ENCODE measurements at places on chromosomes 3 and 15.

- DNase-seq, result no peak
Measured at GRCh38 chr3:160842021-160843005, 86.3 kb downstream of the PPM1L start.

DNA sequence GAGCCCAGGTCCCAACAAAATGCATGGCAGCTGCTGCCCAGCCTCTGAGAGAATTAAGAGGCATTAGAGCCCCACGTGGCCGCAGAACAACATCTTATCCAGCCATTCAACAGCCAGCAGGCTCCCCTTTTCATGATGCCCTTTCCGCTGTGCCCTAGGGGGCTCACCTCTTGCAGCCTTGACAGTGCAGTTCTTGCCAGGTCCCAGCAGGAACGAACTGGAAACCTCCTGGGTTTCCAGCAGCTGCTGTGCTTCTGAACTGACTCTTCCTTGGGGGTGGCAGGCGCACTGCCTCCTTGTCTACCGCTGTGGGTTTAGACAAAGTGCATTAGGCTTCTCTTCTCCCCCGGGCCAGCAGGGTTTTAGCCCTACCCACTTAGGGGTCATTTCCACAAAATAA, 85.2 kb downstream of the FAM174B start:
- DNase-seq, result no peak

DNA sequence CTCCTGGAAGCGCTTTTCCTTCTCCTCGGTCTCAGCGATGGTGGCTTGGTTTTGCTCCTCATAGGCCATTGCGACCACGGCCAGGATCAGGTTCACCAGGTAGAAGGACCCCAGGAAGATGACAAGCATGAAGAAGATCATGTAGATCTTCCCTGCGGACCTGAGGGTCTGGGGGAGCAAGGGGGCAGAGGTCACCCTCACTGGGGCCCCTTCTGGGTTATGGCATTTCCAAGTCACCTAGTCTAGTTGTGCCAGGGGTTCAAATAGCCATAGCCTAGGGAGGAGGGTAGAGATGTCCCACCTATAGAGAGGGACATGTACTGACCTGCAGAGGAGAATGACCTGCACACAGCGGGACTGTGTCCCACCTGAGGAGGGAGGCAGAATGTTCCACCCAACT, 43.5 kb downstream of the SCN5A start:
- no peak for DNase-seq

- no peak for DNase-seq
Measured at GRCh38 chr15:34821831-34822230, 26.5 kb upstream of the ACTC1 start.

- DNase-seq, result no peak
Measured at GRCh38 chr3:53593611-53594010, 99.2 kb downstream of the CACNA1D start.

DNA sequence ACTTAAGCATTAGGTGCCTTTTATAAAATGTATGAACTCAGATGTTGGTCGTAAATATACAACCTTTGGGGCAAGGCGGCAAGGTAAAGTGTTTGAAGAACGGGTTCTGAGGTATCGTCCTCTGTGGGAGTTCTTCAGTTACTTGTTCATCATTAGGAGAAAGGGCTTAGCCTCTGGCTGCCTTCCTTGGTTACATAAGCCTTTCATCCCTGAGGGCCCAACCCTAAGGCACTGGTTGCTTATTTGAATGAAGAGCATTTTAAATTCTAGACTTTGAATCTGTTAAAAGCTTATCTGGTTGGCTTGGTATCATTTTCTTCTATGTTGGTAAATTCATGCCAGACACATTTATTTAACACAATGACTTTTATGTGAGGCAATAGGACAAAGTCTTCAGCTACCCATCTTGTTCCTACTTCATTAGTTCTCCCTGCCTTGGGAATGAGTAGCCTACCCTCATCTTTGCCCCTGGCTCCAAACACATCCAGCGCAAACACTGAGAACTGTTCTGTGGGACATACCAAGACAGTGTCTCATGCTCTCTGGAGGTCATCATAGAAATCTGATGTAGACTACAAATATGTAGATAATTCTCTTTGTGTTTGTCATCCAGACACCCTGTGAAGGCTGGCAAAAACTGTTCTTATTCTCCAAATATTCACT, 12.4 kb upstream of the CCDC80 start:
- no peak for DNase-seq

GRCh38 chr3:33277193-33277882, at the start of gene FBXL2:
Gene FBXL2, plus strand, starts transcription at chr3:33277442. Its CDS starts 71 bp downstream, at chr3:33277513.
- DNase-seq, result no peak

DNA sequence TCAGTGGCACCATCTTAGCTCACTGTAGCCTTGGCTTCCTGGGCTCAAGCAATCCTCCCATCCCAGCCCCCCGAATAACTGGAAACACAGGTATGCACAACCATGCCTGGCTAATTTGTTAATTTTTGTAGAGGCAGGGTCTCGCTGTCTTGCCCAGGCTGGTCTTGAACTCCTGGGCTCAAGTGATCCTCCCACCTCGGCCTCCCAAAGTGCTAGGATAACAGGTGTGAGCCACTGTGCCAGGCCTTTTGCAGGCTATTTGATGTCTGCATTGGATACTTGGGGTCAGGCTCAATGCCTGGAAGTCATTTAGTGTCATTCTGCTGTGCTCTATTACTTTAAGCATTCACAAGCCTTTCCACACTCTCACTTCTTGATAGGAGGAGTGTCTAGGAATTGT, 17.6 kb downstream of the LIMD1 start:
- no peak for DNase-seq

GRCh38 chr3:177827511-177828207, 630.4 kb upstream of the TBL1XR1 start:
- no peak for DNase-seq

DNA sequence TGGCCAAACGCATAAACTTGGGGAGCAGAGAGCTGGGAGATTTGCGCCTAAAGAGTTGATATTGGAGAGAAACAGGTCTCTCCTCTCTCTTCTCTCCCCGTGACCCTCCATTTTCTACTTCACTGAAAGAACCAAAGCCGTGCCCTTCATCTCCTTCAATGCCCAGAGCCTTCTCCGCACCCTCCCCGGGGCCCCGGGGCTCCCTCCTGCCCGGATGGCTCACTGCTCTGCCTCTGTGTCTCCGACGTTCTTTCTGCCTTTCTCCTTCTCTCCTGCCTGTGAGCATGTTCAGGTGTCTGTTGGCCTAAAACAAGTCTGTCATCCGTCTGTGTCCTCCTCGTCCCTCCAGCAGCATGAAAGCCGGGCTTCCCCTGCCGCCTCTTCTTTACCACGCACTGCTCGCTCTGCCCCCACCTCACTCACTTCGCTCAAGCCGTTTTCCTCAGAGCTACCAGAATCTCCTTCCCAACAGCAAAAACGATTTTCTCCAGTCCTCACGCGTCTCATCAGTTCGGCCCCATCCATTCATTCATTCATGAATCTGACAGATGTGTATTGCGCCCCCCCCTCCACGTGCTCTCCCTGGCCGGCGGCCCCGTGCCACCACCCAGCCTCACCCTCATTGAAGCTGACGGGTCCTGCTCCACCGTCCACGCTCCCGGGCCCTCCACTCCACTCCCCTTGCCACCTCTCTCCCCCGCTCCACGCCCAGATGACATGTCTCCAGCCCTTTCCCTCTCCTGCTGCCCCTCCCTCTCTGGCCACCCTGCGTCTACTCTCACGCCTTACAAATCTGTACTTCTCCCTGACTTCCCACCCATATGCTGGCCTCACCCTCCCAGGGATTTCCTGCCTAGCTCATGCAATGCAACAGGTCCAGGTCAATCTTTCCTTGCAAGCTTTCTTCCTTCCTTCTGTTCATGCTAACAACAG, 10.2 kb downstream of the MUC4 start:
- DNase-seq, result no peak

All from MV-4-11 (cell line).